HuH-7.5 (cell line): ENCODE measurements at places on chromosomes 13 and 19.

DNA sequence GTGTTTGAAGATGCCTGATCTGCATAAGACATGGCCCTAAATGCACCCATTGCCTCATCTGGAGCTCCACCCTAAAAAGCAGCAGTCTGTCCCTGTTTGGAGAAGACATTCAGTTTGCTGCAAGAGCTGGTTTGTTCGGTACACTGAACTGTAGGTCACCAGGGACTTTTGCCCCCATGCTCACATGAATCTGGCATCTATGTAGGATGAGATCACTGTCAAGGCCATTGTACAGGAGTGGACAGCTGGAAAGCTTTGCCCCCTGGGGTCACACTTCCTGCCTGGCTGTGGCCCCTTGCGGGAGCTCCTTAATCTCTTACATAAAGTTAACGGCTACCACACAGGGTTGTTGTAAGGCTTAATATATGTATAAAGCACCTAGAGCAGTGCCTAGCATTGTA is 73.0 kb downstream of the IPO5 start:
- peak; percentile 33 for DNase-seq

GRCh38 chr13:35552172-35552844 is 75.8 kb upstream of the MAB21L1 start:
- DNase-seq: no peak

DNA sequence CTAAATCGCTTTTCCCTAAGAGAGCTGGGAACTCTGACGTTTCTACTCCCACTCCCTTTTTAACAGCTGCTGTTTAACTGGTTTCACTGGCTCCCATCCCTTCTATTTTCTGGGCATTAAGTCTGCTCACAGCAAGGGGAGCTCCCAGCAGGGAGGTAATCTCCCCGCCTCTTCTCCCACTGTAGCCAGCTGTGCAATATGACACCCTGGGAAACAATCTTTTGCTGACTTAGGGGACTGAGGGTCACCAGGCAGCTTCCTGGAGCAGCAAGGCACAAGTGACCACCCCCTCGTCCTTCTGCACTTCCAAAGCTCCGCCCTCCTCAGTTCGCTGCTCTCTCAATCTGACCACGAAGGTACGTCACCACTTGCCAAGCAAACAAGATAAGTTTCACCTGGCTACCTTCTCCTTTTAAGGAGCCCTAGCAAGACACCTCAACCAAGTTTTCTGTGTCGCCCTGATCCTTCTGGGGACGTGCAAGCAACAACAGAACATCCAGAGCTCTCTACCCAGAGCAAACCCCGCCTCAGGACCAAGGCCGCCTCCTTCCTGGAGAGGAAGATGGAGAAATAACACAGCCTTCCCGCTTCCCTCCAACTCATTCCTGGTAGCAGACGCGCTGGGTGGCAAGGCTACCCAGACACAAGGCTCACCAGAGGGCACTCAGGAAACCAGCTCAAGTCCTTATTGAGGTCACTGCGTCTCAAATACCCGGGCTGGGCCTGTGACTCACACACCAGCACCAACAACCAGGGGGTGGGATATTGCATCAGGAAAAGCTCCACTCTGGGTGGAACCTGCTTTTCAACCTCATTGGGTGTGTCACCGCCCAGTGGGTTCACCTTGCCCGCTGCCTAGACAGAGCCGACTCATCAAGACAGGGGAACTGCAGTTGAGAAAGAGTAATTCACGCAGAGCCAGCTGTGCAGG is 92.4 kb downstream of the STK24 start:
- DNase-seq: peak; percentile 48

GRCh38 chr13:50735071-50735470 is 108.4 kb downstream of the DLEU7 start:
- no peak for DNase-seq

- no peak for DNase-seq
These were observed 1586.4 kb upstream of the SPRY2 start for GRCh38 chr13:81927347-81927746.

- DNase-seq: no peak
These were observed 105.7 kb upstream of the KL start for GRCh38 chr13:32910530-32910929.

DNA sequence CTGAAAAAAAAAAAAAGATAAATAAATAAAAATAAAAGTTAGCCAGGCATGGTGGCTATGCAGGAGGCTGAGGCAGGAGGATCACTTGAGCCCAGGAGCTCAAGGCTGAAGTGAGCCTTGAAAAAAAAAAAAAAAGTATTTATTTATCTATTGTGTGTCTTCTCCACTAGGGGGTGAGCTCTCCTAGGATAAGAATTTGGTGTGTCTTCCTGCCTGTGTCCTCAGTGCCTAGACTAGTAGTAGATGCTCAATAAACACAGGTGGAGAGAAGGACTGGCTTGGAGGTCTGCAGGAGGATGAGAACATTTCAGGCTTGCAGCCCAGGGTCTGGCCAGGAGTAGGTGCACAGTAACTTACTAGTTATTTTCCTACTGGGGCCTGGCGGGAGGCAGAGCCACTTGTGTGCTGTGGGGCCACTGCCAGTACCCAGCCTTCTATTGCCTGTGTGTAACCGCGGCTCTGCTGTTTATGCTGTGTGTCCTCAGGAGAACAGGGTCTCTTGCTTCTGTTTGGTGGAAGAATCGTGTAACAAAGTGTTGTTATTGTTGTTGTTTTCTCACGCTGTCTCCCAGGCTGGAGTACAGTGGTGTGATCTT is 5.4 kb downstream of the LMTK3 start:
- DNase-seq: peak; percentile 70

DNA sequence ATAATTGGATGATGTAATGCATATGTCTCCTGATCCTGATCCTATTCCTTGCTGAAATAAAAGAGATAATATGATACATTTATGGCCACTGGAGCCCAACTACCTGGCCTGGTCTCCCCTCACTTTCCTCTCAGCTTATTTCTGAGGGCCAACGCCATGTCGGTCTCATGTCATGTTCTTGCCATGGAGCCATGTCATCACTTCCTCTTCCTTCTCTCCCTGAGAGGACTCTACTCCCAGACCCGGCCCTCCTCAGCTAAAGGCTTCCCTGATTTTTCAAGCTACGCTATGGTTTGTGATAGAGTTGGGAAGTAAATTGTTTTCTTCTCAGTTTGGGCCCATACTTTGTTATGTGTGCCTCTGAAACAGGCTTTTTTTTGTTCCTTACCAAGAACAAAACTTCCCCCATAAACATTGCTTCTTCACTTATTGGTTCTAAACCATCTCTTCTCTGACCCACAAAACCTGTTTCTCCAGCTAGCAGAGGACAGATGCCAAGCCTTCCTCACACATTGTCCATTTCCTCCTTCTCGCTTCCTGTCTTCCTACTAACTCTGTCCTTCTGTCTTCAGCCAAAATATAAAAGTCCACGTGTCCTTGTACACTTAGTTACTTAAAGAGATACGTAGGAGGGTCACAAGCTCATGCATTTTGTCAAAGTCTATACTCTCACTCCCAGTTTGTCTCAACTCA is 319.9 kb upstream of the DACH1 start:
- DNase-seq: no peak

DNA sequence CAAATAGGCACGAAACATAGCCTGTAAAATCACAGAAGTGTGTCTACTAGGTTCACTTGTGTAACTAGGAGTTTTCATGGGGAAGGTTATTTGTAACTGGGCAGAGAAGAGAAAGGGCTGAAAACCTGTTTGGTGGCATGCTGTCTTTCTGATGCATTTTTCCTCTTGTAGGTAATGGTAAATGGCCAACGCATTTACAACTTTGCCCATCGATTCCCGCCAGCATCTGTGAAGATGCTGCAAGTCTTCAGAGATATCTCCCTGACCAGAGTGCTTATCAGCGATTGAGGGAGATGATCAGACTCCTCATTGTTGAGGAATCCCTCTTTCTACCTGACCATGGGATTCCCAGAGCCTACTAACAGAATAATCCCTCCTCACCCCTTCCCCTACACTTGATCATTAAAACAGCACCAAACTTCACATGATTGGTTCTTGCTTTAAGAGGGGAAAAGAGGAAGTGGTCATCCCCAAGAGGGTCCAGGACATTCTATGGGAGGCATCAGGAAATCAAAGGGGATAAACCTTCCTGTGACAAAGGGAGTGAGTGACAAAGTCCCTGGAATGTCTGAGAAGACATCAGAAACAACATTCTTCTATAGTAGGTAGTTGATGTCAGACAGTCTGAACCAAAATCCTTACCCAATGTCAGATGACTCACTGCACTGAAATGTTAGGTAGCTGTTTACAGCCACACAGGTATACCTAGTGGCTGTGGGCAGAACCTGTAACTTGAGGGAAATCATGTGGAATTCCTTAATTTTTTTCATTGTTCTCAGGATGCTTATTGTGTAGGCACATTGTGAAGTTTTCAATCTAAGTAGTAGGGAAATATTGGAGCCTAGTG is 5.0 kb downstream of the LGALS14 start:
- no peak for DNase-seq
